Upper lobe of right lung (tissue), 1 donor: ENCODE measurements at places on chromosomes 7 and 10.

GRCh38 chr7:77838929-77839491 is 40.4 kb downstream of the PHTF2 start:
- no peaks in the 10 kb centered on the region for H3K27me3 ChIP-seq
- no peak overlapping the region for H3K27ac ChIP-seq
- no peak for DNase-seq

DNA sequence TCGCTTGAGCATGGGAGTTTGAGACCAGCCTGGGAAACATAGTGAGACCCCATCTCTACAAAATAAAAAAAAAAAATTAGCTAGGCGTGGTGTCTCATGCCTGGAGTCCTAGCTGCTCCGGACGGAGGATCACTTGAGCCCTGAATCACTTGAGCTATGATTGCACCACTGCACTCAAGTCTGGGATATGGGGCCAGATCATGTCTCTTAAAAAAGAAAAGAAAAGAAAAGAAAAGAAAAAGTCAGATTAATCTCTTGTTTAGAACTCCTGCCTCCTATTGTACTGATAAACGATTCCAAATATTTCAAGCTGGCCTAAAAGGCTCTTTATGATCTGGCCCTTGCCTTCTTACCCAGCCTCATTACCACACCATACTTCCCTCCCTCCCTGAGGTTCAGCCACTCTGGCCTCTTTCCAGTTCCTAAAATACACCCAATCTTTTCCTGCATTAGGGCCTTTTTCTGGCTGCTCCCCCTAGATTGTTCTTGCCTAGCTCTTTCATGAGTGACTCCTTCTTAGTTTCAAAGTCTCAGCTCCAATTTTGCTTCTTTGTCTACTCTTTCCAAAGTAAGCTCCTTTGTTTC is 41.7 kb downstream of the VCL start:
- no peak for DNase-seq
- H3K4me1 ChIP-seq = peaks cover 38% of the 10 kb centered on the region
- peak overlapping the region; percentile 49 for H3K27ac ChIP-seq
- H3K36me3 ChIP-seq = peaks cover 13% of the 10 kb centered on the region
- H3K4me3 ChIP-seq = no peak overlapping the region

DNA sequence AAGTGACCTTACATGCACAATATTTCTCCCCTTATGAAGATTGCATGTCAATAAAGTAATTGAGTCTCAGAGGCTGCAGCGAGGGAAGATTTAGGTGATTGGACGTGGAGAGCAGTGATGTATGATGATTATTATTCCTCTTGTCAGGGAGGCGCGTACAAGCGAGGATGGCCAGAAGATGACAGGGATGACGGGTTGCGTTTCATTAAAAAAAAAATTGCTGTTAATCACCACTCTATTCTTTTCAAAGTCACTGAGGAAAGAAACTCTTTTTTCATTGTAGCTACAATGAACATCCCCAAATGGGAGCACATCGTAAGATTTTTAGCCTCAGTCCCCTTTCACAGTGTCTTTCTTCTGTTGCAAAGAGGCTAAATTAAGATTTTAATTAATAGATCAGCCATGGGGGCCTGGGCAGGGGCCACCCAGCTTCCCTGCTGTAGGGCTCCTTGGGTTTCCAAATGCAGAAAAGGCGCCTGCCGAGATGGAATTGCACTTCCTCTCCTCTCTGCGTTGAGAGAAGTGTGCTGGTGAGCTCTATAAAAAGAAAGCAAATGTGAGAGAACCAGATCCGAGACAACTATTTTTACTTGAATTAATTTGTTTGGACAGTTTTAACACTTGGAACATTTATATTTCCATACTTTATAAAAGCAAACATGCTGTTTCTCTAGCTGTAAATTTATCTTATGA is 998.1 kb downstream of the LRMDA start:
- no peaks in the 10 kb centered on the region for H3K27me3 ChIP-seq
- no peak overlapping the region for H3K4me3 ChIP-seq
- DNase-seq = no peak
- no peaks in the 10 kb centered on the region for H3K36me3 ChIP-seq
- H3K4me1 ChIP-seq = peaks cover 6% of the 10 kb centered on the region

DNA sequence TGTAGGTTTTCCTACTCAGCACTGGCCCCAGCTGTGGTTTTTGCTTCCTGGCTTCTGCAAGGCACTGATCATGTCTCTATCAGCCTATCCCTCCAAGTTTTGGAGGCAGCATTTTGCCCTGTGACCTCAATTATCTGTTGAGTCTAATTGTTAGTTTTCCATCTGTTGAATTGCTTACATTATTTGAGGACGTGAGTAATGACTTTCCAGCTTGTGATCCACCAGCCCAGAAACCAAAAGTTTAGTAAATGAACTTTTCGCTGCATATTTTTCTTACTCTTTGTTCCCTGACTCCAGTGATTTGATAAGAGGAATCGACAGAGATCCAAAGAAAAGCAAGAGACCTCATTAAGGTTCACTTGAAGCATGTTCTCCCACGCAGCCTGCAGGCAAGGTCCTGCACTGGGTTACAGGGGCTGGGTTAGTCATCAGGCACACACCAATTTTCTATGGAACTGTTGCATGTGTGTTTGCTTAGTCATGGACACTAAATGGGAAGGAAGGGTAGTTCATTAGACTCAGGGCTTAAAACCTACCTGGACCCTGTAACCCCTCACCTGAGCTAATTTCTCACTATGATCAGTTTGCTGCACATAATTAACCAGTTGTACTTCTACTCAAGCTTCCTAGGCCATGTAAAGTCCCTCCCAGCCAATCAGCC is 57.2 kb downstream of the AKR1E2 start:
- no peak for DNase-seq
- no peak overlapping the region for H3K4me3 ChIP-seq
- H3K27ac ChIP-seq = no peak overlapping the region
- H3K4me1 ChIP-seq = no peaks in the 10 kb centered on the region
- H3K36me3 ChIP-seq = no peaks in the 10 kb centered on the region
- no peaks in the 10 kb centered on the region for H3K27me3 ChIP-seq

GRCh38 chr7:101868191-101868950 is 50.9 kb downstream of the CUX1 start:
- H3K27ac ChIP-seq = no peak overlapping the region
- H3K4me3 ChIP-seq = no peak overlapping the region
- no peak for DNase-seq
- no peaks in the 10 kb centered on the region for H3K36me3 ChIP-seq
- peaks cover 23% of the 10 kb centered on the region for H3K4me1 ChIP-seq
- H3K27me3 ChIP-seq = no peaks in the 10 kb centered on the region

GRCh38 chr10:132606536-132607316 is 69.1 kb downstream of the INPP5A start:
- H3K27me3 ChIP-seq = no peaks in the 10 kb centered on the region
- no peak for DNase-seq
- H3K27ac ChIP-seq = no peak overlapping the region
- no peak overlapping the region for H3K4me3 ChIP-seq

DNA sequence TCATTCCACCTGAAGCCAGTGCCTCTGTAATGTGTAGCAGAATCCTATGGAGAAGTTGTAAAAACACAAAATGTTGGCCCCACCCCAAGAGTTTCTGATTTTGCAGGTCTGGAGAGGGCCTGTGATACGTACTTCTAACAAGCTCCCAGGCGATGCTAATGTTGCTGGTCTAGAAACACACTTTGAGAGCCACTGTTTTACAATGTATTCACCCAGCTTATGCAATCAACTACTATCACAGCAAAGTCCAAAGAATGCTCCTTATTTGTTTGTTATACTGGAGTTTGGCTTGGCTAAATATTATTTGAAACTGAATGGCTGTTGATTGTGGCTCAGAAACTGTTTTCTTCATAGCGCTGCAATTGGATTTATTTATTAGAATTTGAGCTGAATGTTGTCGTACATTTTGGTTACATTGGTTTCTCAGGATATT is 44.3 kb downstream of the DNAJB9 start:
- no peak overlapping the region for H3K27ac ChIP-seq
- no peaks in the 10 kb centered on the region for H3K36me3 ChIP-seq
- no peak for DNase-seq

GRCh38 chr10:117005527-117006055 is 604 bp upstream of the SHTN1 start:
- no peaks in the 10 kb centered on the region for H3K36me3 ChIP-seq
- no peaks in the 10 kb centered on the region for H3K27me3 ChIP-seq
- DNase-seq = no peak
- no peaks in the 10 kb centered on the region for H3K4me1 ChIP-seq

GRCh38 chr7:28905464-28905863 is 52.7 kb downstream of the TRIL start:
- no peak overlapping the region for H3K27ac ChIP-seq
- H3K27me3 ChIP-seq = no peaks in the 10 kb centered on the region
- H3K36me3 ChIP-seq = no peaks in the 10 kb centered on the region
- DNase-seq = no peak
- no peak overlapping the region for H3K4me3 ChIP-seq

DNA sequence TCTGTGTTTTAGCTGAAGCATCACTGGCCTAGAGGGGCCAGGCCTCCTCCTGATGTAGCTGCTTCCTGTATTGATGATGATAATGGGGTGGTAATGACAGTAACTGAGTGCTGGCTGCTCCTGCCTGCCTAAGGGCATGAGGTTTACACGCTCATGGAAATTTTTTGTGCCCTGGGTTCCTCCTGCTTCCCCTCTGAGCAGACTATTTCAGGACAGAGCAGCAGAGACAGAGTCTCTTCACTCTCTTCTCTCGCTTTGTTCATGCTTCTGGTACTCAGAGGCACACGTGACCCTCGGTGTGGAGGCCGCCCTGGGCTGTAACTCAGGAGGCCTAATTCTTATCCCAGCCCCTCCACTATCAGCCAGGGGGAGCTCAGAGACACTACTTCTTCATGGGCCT is 27.9 kb downstream of the LRRC20 start:
- H3K36me3 ChIP-seq = no peaks in the 10 kb centered on the region
- no peaks in the 10 kb centered on the region for H3K27me3 ChIP-seq
- no peak for DNase-seq
- peak overlapping the region; percentile 55 for H3K27ac ChIP-seq
- H3K4me3 ChIP-seq = no peak overlapping the region

DNA sequence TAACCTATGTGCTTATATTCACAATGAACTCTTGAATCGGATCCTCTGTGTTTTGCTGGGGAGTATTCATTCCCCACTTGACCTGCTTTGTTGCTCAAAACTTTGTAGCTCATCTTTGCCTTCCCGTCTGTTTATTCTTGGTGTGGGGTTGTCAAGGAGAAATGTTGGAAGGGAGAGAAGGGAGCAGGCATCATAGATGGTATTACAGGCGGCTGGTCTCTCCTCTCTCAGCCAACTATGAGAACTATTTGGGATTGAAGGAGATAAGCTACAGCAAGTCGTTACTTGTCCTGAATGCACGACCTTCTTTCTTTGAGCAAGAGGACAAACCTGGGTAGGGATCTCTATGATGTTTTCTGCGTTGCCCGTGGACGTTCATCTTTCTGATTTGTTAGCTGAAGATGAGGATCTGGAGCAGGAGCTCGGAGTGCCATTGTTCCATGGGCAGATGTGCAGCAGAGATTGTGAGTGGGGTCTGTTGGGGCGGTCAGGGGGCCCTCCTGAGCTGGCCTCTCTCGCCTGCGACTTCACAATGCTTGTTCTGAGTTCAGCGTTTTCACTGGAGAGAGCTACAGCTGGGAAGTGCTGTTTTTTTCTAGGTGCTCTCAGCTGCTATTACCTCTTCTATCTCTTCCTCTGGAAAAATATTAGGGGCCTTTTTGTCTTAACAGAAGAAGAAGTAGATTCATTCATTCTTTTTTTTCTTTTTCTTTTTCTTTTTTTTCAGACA is 126.9 kb upstream of the KLF6 start:
- H3K36me3 ChIP-seq = no peaks in the 10 kb centered on the region
- no peaks in the 10 kb centered on the region for H3K4me1 ChIP-seq
- no peak for DNase-seq
- no peak overlapping the region for H3K4me3 ChIP-seq

DNA sequence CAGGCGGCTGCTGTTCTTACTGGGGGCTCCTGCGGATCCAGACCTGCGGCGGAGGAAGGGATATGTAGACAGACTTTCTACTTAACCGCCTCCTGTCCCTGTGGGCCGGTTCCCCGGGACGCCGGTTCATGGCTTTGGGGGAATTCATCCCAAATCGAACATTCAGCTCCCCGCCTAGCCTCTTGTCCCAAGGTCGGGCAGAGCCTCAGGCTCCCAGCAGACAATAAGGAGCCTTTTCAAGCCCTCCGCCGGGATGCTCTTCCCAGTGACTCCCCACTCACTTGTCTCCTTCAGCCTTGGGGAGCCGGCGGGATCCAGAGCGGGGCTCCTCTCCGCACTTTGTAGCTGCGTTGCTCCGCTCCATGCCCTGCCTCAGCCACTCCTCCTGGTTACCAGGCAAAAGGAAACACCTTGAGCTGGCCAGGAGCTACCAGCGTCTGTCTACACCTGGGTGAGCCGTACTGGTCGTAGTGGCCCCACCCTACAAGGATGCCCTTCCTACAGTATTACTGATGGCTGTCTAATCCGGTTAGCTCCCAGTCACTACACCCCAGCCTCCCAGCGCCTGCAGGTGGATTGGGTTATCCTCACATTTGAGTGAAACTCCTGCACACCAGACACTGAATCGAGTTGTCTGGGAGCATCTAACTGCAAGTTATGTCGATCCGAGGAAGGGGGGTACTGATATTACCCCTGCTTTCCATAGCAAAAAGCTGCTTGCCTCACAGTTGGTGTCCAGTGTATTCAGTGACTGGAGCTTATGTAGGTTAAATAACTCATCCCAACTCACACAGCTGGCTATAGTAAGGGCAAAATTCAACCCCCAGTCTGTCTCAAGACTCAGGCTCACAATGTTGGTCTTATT is at the start of gene C10orf95:
Gene C10orf95, minus strand, starts transcription at position 439 of the 865 bp plus-strand sequence. CDS start 450 bp downstream, outside the sequence.
- no peaks in the 10 kb centered on the region for H3K27me3 ChIP-seq
- peak; percentile 74 for DNase-seq
- H3K4me1 ChIP-seq = peaks cover 39% of the 10 kb centered on the region
- peak within 1 kb of the TSS; percentile 89 for H3K27ac ChIP-seq
- H3K4me3 ChIP-seq = peak within 1 kb of the TSS; percentile 88

DNA sequence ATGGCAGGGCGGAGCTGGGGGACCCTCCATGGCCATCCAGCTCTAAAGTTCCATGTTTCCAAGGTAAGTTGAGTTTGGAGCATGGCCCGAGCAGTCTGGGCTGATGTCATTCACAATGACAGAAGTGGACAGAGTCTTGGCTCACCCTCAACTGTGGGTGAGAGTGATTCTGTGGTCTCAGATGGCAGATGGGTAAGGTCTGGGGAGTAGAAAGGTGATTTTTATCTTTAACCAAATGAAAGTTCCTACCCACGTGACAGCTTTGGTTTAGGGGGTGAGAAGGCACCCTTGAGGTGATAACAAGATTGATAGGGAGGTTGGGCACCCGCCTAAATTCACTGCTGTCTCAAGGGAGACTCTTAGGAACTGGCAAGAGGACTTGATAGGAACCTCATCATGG is 57.6 kb upstream of the PDZD8 start:
- H3K27me3 ChIP-seq = no peaks in the 10 kb centered on the region
- DNase-seq = no peak
- no peak overlapping the region for H3K4me3 ChIP-seq
- H3K36me3 ChIP-seq = no peaks in the 10 kb centered on the region
- no peak overlapping the region for H3K27ac ChIP-seq
- H3K4me1 ChIP-seq = no peaks in the 10 kb centered on the region

GRCh38 chr7:94301024-94301586 is 93.6 kb upstream of the COL1A2 start:
- H3K27ac ChIP-seq = peak overlapping the region; percentile 37
- no peaks in the 10 kb centered on the region for H3K27me3 ChIP-seq
- H3K36me3 ChIP-seq = no peaks in the 10 kb centered on the region
- DNase-seq = no peak
